ENCODE measurements at places on chromosomes 1 and 21.

- DNase-seq: no peak
These were observed 122.5 kb downstream of the TRIM33 start for GRCh38 chr1:114388432-114389003.

DNA sequence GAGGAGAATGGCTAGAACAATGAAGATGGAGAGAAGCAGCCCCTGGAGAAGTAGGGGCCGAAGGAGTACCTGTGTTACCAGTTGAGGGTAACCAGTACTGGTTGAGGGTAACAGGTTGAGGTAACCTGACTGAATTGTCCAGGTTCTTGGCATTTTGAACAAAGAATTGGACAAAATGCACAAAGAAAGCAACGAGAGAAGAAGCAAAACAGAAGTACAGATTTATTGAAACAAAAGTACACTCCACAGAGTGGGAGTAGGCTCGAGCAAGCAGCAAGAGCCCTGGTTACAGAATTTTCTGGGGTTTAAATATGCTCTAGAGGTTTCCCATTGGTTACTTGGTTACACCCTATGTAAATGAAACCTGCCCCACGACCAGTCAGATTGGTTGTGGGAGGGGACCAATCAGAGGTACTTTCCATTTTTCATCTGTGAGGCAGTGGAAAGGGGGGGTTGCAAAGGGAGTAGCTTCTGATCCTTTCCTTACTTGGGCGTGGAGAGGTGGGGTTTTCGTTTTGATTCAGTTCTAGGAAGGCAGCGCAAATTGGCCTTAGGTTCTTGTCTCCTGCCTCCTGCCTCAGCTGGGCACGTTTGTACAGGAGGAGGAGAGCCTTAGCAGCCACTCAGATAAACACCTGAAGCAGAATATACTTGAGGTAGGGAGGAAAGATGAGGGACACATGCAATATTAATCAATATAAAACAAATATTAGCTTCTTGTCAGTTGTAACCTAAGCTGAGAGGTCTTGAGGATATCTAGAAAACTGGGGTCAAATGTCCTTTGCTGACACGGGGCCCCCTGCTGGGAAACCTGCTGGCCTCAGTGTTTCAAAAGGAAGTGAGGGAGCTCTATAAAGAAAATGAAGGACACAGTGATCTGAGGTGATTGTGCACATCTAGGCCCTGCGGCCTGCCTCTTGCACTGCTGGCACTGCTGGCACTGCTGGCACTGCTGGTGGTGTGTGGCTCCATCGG lies 14.3 kb upstream of the LSM10 start:
- DNase-seq: no peak

DNA sequence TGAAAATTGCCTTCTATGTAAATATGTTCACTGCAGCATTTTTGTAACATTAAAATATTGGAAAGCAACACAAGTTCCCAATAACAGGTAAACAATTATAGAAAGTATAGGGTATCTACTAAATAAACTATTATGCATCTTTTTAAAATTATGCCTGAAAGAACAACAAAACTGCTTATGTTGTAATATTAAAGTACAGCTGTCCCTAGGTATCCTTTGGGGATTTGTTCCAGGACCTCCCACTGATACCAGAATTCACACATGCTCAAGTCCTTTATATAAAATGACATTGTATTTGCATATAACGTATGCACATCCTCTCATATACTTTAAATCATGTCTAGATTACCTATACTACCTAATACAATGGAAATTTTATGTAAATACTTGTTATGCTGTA lies 121.8 kb upstream of the TNFSF4 start:
- no peak for DNase-seq

- no peak for DNase-seq
These were observed 87.6 kb downstream of the GLIS1 start for GRCh38 chr1:53651356-53651755.

GRCh38 chr1:166233750-166234366 lies 67.1 kb upstream of the FAM78B start:
- no peak for DNase-seq

- no peak for DNase-seq
These were observed 113.1 kb downstream of the RHOU start for GRCh38 chr1:228848406-228848805.

Data from activated CD4-positive, alpha-beta T cell treated with anti-CD3 and anti-CD28 coated beads for 1 hour (primary cell).